Lower lobe of right lung (tissue), 2 donors: ENCODE measurements at places on chromosomes 16 and 17. TPM values are rescaled to one million over a fixed set of nuclear protein-coding genes. Genes with fewer than 3 reads are reported as not detected.

Gene MYH8
- total RNA-seq = not detected

DNA sequence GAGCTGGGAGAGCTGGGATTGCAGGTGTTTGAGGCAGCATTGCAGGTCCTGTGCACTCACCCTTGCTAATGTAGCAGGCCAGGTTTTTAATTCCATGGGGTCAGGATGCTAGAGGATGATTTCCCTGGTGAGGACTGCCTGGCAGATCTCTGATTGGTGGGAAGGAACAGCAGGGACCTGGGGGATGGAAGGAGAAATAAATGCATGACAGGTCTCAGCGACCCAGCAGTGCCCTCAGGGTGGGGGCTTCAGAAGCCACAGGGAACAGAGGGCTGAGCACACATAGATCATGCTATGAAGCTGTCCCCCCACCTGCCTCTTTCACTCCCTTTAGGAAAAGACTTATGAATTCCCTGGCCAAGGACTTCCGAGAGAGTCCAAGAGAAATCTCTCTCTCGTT lies 255.5 kb upstream of the N4BP1 start:
- no peak overlapping the region for H3K27ac ChIP-seq
- no peaks in the 10 kb centered on the region for H3K27me3 ChIP-seq
- H3K36me3 ChIP-seq = no peaks in the 10 kb centered on the region

Gene TEX19
- total RNA-seq = not detected

Gene CRYBA1
- not detected for total RNA-seq

DNA sequence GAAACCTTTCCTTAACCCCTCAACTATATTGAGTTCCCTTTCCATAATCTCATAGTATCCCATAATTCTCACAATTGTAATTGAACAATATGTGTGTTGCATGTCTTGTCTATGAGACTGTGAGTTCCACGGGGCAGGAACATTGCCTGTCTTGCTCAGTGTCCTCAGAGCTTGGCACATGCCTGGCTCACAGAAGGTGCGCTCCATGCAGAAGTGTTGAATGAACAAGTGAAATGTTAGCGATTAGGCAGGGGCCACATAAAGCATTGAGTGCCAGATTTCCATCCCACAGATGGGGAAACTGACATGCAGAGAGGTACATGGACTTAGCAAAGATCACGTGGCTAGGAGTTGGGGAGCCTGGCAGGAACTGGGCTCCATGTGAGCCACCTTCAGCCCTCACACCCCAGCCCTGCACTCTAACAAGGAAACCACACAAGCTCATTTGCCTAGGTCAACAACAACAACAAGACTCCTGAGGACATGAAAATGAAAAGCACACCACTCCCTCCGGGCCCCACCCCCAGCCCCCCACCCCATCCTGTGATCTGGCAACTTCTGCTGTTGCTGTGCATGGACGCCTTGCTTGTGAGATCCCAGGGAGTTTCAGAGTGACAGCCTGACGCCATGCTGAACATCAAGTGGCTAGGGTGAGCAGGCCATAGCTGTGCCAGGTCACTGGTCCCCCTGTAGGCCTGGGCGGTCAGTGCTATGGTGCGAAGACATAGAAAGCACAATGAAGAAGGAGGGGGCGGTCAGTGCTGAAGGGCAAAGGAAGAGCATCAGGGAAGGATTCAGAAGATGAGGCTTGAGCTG lies 5.0 kb downstream of the PIK3R5 start:
- no peak for DNase-seq
- peaks cover 19% of the 10 kb centered on the region for H3K4me1 ChIP-seq
- no peaks in the 10 kb centered on the region for H3K36me3 ChIP-seq
- H3K4me3 ChIP-seq = no peak overlapping the region

DNA sequence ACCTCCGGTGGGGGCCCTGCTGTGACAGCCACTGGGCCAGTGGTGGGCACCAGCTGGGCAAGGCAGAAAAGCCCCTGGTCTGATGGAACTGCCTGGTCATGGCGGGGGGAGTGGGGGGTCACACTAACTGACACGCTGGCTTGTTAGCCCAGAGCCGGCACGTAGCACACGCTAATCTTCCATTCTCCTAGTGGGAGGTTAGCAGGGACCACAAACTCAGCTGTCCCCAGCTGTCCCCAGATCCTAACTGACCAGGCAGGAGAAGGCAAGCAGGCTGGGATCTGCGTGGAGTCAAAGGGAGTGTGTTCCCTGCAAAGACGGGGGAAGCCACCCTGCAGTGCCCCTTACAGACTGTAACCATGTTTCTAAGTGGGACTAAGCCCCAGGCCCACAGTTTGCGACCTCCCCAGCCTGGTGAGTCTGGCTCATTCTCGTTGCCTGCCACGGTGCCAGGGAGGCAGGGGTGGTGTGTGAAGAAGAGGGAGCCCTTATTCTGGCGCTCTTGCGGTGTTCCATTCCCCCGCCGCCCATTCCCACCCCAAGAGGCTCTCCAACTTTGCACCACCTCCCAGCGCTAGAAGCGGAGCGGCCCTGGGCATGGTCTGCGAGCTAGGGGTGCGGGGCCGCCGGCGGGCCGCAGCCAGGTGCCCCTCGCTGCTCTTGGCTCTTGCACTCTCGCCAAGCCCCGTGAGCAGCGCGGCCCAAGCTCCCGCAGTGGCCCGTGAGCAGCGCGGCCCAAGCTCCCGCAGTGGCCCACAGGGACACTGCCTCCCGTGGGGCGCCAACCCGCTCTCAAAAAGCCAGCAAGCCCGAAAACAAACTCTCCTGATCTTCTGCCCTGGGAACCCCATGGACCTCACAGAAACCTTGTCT lies 12.1 kb upstream of the ZNF423 start:
- H3K4me3 ChIP-seq = no peak overlapping the region
- no peak overlapping the region for H3K27ac ChIP-seq
- DNase-seq = no peak
- H3K27me3 ChIP-seq = no peaks in the 10 kb centered on the region

DNA sequence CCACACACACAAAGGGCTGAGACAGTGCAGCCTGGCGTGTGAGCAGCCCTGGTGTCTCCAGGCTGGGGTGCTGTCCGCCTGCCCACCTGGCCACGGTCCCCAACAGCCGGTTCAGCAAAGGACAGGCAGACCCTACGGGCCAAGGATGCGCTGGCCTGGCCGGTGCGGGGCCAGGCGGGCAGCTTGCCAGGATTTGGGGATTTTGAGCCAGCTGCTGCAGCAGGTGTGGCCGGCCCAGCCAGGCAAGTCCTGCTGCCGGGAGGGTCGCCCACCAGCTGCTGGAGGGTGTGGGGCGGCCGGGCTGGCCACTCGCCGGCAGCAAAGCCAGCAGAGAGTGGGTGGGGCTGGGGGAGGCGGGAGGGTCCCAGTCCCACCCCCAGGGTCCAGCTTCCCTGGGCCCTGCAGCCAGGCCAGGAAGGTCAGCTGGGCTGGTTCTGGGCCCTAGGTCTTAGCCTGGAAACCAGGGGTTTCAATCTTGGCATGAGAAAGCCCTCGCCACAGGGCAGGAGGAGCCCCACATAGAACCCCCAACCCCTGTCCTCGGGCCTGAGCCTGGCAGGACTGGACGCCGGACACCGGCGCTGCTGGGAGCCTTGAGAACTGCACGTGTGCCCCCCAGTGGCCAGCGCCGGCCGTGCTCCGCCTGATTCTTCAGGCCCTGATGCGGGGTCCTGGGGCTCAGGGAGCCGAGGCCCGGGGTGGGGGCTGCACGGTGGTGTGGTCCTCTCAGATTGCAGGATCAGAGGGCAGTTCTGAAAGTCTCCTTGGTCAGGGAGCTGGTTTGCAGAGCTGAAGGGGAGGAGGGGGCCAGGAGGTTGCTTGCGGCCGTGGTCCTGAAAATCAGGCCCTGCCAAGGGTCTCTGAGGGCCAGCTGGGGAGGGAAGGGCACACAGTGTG lies 17.6 kb upstream of the SSTR5 start:
- peaks cover 45% of the 10 kb centered on the region for H3K27me3 ChIP-seq
- H3K27ac ChIP-seq = no peak overlapping the region
- H3K4me1 ChIP-seq = no peaks in the 10 kb centered on the region
- no peak overlapping the region for H3K4me3 ChIP-seq

DNA sequence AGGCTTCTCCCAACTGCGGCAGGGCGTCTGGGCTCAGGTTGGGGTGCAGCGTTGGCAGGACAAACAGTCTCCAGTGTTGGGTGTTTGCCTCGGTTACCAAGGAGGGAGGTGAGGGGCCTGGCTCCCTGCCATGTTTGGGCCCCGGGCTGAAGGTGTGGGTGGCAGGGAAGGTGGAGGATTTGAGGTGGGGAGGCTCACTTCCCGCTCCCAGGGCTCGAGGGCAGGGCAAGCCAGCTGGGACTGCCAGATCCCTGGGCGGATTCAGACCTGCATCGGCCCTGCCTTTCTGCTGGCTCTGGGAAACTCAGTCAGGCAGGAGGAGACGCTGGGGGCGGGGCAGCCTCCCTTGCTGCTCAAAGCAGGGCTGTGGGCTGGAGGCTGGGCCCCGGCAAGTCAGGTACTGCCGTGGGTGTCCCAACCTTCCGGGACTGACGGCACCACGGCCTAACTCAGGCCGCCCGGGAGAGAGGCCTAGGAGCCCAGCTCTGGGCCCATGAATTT lies 31.3 kb upstream of the KRT17 start:
- H3K36me3 ChIP-seq = no peaks in the 10 kb centered on the region
- peak overlapping the region; percentile 88 for H3K27ac ChIP-seq
- peaks cover 26% of the 10 kb centered on the region for H3K4me1 ChIP-seq
- H3K27me3 ChIP-seq = no peaks in the 10 kb centered on the region
- no peak overlapping the region for H3K4me3 ChIP-seq
- DNase-seq = peak; percentile 92

DNA sequence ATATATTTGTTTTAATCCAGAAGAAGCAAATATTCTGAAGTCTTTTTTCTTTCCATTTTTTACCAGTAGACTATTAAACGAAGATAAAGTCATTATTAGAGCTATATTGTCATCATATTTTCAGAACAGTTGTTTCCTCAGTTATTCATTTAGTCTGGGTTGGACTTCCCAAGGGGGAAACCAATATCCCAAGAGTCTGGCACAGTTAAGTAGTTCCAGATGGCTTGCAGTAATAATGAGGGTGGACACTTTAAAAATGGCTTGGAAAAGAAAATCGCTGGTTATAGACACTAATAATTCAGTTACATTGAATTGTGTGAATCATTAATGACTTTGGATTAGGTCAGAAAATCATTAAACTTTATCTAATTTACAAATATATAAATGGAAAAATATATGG lies 3.9 kb downstream of the PPM1E start:
- no peak overlapping the region for H3K27ac ChIP-seq
- peaks cover 57% of the 10 kb centered on the region for H3K27me3 ChIP-seq
- no peak overlapping the region for H3K4me3 ChIP-seq
- no peak for DNase-seq

DNA sequence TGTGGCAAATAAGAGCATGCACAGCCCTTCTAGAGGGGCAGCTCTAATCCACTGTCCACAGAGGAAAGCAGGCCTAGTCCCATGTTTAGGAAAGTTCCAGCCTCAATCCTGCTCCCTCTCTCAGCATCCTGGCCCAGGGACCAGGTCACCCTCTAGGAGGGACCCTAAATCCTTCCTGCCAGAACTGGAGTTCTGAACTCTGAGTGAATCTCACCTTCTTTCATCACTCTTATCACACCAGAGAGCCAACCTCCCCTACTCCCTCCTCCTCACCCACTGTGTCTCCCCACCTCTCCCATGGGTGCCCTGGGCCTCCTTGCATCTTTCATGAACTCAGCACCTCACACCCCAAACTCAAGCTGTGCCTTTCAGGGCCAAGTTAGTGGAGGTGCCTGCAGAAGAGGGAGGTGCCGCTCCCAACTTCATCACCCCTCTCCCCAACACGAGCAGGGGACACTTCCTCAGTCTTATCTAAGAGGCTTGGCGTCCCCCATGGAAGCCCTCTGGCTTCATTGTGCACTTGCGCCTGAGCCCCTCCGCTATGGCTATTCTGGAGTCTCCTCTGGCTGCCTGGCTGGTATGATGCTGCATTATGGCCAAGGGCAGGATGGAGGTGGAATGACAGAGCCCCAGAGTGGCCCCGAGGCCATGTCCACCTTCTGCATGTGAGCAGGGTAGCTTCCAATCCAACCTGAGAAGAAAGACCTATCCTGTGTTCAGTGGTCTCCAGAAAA lies 31.7 kb downstream of the PIK3R6 start:
- H3K4me3 ChIP-seq = no peak overlapping the region
- H3K4me1 ChIP-seq = no peaks in the 10 kb centered on the region
- peaks cover 30% of the 10 kb centered on the region for H3K27me3 ChIP-seq
- H3K36me3 ChIP-seq = no peaks in the 10 kb centered on the region

- peak; percentile 69 for DNase-seq
- H3K27ac ChIP-seq = peak overlapping the region; percentile 60
- peaks cover 44% of the 10 kb centered on the region for H3K4me1 ChIP-seq
- H3K36me3 ChIP-seq = peaks cover 13% of the 10 kb centered on the region
Measured at GRCh38 chr17:39208893-39209292, 8.8 kb downstream of the RPL19 start.

GRCh38 chr16:11188801-11189740 lies 66.9 kb downstream of the SOCS1 start:
- no peaks in the 10 kb centered on the region for H3K27me3 ChIP-seq
- H3K27ac ChIP-seq = no peak overlapping the region
- DNase-seq = no peak
- no peaks in the 10 kb centered on the region for H3K4me1 ChIP-seq
- no peak overlapping the region for H3K4me3 ChIP-seq

DNA sequence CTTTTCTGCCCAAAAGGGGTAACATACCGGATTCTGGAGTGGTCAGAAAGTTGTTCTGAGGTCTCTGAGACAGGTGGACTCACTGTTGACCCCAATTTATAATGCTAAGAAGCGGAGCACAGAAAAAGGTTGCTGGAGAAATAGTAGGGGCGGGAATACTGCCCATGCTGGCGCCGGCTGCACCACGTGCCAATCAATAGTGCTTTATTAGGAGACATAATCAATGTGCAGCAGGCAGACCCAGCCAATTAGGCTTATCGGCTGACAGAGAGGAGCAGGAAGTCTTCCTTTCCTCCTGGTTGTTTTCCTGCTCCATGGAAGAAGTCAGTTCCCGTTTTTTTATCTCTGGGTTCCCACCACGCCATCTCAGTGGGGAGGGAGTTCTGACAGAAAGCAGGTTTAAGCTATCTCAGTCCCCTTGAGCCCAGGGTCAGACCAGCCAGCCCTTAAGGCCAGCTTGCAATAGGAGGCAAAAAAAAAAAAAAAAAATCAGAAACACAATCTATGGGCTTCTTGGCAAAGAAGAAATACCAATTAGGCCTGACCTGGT lies 68.2 kb upstream of the IRX6 start:
- no peak overlapping the region for H3K4me3 ChIP-seq
- no peaks in the 10 kb centered on the region for H3K36me3 ChIP-seq
- H3K4me1 ChIP-seq = no peaks in the 10 kb centered on the region
- DNase-seq = no peak
- no peaks in the 10 kb centered on the region for H3K27me3 ChIP-seq
- H3K27ac ChIP-seq = no peak overlapping the region

DNA sequence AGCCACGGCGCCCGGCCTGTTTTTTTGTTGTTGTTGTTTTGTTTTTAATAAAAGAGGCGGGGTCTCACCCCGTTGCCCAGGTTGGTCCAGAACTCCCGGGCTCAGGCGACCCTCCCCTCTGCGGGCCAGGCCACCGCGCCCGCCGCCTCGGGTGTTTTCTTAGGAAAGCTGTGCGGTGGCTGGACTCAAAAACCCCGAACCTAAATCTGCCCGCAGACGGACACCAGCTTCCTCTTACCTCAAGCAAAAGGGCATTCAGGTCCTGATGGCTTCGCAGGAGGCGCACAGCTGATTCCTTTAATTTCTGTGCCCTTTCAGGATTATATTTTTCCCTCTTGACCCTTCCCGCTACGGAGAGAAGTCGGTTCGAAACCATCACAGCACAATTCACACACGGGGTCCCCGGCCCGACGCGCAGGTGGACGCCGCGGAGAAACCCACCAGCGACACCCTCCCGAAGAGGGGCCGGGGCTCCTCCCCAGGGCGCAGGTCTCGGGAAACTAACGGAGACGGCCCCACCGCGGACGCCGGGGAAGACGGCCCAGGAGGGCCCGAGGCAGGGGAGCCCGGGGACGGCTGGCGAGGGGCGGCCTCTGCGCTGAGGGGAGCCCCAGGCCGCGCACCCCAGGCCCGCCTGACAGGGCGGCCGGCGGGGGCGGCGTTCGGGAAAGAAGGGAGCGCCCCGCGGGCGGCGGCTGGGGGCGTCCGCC lies 653 bp downstream of the FANCA start:
- H3K4me1 ChIP-seq = peaks cover 12% of the 10 kb centered on the region
- no peak for DNase-seq
- no peaks in the 10 kb centered on the region for H3K27me3 ChIP-seq
- H3K27ac ChIP-seq = no peak overlapping the region
